ENCODE measurements at places on chromosomes 7 and 10.

GRCh38 chr10:35421553-35422178 lies 85.4 kb downstream of the CCNY start:
- DNase-seq = no peak

- DNase-seq = no peak
These were observed 505.6 kb downstream of the RPS24 start for GRCh38 chr10:78539247-78539766.

GRCh38 chr10:46992803-46993561 lies 81.8 kb downstream of the PTPN20 start:
- DNase-seq = no peak

- no peak for DNase-seq
These were observed 13.3 kb upstream of the AGK start for GRCh38 chr7:141537906-141538305.

GRCh38 chr10:31171402-31172083 lies 139.9 kb upstream of the ZNF438 start:
- DNase-seq = no peak

DNA sequence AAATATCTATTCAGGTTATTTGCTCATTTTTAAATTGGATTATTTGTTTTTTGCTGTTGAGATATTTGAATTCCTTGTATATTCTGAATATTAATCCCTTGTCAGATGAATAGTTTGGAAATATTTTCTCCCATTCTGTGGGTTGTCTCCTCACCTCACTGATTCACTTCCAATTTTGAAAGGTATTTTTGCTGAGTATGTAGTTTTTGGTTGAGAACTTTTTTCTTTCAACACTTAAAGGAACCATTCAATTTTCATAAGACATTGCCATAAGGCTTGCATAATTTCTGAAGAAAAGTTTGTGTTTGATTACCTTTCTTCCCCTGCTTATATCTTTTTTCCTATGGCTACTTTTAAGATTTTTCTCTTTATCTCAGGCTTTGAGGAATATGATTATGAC lies 8.9 kb upstream of the SCRN1 start:
- DNase-seq = no peak

DNA sequence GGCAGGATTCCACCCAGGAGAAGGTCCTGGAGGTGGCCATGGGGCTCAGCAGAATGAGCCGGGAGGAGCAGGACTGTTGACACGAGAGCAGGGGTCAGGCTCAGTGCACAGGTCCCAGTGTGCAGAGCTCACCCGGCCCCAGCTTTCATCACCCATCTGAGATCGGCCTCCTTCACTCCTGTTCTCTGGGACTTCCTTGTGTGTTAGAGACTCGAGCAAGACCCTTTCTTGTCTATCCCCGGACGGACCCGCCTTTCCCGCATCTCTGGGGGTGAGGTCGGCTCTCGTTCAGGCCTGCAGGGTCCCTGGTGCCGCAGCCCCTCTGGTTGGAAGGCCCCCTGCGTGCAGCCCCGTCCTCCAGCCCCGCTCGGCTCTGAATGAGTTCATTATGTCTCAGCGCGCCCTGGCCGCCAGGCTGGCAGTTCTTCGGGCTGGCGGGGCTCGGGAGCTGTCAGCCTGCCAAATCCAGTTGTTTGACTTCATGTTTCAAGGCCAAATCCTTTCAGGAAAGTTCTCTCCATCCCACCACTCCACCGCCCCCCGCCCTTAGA lies 127.9 kb downstream of the LHPP start:
- no peak for DNase-seq

DNA sequence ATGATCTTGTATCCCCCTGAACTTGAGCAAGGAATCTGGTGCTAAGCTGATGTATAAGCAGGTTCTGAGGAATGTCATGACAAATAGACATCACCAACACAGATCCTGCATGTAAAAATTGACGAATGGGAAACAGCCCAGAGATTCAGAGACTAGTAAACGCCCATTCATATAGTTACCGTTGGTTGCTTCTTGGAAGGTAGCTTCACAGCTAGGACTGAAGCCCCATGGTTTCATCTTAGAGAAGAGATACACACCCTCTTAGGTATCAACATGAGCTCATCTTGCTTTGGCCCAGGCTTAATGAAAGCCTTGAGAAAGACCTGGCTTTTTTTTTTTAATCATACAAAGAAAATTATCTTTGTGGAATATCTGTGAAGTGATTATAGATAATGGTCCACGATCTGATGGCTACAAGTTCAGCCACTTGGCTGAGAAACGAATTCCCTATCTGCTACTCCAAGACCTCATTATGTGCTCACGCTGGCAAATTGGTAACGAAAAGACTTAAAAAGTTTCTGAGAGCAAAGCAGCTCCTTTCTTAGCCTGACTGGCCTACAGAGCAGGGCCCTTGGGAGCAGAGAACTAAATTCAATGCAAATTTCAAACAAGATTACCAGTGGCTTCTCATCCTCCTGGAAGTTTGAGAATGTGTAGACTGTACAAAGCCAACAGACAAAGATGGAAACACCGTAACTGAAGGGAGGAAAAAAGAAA lies 181.1 kb downstream of the NRP1 start:
- no peak for DNase-seq

Measured in stimulated activated CD4-positive, alpha-beta T cell treated with anti-CD3 and anti-CD28 coated beads, Interleukin-12 subunit alpha, Interleukin-12 subunit beta, amount 100 ng/mL, for 48 hours (primary cell).